NCI-H69 (cell line): ENCODE measurements at places on chromosomes 3 and 15.

DNA sequence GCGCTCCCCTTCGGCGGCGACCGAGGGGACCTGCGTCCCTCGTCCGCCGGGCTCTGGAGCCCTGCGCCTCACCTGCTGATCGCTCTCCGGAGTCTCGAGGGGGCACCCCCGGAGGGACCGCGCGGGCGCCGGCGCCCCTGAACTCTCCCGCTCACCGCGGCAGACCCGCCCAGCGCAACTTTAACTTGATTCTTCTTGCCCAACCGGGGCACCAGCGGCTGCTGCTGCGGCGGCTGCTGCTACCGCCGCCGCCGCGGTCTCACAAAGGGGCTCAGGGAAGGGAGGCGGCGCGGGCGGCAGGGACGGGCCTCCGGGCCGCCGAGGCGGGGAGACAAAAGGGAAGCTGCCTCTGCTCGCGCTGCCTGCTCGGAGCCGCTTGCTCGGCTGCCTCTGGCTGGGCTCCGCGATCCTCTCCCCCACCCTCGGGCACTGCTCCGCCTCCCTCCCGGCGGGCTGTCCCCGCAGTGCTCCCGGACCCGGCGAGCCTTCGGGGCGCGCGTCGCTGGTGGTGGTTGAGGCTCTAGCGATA, at the start of gene PPM1L:
Gene PPM1L (plus strand): TSS at position 456 of the 529 bp plus-strand sequence.
- peak; percentile 78 for DNase-seq

DNA sequence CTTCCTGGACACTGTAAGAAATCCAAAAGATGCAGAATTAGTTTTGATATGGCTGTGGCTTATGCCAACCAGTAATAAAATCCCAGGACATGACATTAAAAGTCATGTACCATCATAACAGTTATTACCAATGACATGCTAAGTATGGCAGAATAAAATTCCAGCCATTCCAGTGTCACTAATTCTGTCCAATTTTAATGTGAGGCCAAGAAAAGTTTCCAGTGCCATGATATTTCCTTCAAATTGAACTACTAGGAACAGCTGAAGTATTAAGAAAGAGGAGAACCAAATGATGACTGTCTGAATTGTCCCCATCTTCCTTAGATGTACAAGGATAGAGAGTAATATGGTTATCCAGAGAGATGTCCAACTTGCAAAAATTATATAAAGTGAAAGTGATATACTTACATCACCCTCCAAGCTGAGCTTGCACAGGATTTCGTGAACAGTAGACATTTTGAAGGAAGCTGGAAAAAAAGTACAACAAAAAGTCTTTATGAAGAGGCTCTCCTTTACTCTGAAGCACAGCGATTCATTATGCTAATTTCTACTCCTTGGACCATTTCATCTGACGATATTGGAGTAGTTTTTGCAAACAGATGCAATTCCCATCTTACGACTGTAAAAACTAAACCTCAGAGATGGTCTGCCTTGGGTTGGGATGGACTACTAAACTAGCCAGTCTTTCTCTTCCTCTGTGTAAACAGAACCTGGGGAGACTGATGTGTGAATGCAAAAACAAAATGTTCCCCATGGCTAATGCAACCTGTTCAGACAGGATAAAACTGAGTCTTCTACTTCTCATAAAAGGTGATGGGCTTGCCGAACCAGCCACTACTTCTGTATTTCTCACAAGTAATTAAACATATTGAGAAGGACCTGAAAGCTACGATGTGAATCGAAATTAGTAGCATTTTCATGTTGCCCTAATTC, 11.9 kb downstream of the ANXA2 start:
- no peak for DNase-seq

DNA sequence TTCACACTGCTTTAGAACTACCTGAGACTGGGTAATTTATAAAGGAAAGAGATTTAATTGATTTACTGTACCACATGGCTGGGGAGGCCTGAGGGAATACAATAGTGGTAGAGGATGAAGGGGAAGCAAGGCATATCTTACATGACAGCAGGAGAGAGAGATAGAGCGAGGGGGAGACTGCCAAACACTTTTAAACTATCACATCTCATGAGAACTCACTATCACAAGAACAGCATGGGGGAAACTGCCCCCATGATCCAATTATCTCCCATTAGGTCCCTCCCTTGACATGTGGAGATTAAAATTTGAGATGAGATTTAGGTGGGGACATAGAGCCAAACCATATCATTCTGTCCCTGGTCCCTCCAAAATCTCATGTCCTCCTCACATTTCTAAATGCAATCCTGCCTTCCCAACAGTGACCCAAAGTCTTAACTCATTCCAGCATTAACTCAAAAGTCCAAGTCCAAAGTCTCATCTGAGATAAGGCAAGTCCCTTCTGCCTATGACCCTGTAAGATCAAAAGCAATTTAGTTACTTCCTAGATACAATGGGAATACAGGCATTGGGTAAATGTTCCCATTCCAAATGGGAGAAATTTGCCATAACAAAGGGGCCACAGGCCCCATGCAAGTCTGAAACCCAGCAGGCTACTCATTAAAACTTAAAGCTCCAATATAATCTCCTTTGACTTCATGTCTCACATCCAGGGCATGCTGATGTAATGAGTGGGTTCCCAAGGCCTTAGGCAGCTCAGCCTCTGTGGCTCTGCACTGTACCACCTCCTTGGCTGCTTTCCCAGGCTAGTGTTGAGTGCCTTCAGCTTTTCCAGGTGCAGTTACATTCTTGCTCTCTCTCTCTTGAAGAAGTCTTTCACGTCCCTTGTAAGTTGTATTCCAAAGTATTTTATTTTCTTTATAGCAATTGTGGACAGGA, 481.7 kb upstream of the TGFBR2 start:
- DNase-seq: peak; percentile 88

- DNase-seq: no peak
These were observed 7.4 kb upstream of the FNDC3B start for GRCh38 chr3:172031996-172032395.

DNA sequence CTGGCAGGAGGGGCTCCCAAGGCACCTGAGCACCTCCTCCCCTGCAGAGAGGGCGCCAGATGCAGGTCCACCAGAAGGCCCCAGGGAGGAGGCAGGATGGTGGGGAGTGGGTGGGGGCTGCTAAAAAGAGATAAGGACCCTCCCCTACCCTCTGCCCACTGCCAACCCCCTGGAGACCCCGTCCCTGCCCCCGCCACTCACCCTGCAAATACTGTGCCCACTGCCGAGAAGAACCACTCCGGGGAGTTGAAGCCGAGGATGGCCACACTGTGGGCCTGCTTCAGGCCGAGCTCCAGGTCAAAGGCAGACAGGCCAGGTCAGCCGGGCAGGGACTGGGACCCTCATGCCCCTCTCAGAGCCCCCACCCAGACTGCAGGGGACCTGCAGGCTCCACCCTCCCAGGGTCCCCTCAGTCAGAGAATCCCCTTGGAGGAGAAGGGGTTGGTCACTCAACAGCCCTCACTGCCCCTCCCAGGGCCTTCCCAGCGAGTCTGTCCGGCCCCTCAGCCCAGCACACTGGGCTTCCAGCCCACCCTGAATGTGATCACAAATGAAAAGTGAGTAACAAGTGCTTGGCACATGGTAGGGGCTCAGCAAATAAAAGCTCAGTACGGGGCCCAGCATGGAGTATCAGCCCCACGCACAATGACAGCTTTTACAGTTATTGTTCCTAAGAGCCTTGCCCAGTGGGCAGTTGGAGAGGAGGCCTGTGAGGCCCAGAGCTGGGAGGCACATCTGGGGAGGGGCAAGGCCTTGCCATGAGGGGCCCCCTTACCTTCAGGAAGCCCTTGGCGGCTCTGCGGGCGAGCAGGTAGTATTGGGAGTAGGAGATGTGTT, 40.4 kb downstream of the ACSBG1 start:
- DNase-seq: no peak

GRCh38 chr3:10709110-10709781, 106.8 kb upstream of the SLC6A11 start:
- no peak for DNase-seq

DNA sequence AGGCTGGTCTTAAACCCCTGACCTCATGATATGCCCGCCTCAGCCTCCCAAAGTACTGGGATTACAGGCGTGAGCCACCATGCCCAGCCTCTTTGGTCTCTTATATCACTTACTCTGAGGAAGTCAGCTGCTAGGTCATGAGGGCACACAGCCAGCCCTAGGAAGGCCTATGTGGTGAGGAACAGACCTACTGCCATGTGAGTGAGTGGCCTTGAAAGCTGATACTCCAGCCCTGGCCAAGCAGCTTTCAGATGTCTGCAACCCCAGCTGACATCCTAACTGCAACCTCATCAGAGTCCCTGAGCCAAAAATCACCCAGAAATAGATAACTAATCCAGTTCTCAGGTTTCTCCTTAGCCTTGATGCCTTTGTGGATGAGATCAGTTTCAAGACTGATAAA, 224.3 kb downstream of the EDEM1 start:
- no peak for DNase-seq

DNA sequence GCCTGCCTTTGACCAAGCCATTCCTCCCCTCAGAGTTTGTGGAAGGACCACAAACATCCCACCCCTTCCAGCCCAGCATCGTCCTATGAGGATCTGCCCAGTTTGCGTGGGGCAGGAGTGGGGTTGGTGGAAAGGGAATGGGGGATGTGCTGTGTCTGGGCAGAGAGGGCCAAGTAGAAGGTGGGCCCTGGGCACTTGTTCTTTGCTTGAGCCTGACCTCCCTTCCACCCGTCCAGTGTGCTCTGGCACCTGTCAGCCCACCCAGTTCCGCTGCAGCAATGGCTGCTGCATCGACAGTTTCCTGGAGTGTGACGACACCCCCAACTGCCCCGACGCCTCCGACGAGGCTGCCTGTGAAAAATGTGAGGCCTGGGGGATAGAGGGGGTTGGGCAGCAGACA, 10.3 kb downstream of the SPINT1 start:
- no peak for DNase-seq

DNA sequence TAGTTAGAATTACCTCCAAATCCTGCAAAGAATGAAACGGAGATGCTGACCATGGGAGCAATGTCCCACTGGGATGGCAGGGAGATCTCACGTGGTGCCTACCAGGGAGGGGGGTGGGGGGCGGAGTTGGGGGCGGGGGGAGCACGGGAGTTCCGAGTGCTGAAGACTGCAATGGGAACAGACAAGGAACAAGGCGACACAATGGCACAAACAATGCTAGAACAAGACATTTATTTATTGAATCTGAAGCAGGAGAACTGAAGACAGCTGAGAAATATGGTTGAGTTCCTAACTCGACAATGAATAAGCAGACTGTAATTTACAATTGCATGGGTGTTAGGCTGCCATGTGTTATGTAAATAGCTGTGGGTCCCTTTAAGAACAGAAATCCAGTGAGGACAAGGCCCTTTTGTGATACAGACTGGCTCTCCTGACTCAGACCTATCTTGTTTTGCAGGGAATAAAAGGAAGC, 91.2 kb downstream of the AQP9 start:
- peak; percentile 82 for DNase-seq

DNA sequence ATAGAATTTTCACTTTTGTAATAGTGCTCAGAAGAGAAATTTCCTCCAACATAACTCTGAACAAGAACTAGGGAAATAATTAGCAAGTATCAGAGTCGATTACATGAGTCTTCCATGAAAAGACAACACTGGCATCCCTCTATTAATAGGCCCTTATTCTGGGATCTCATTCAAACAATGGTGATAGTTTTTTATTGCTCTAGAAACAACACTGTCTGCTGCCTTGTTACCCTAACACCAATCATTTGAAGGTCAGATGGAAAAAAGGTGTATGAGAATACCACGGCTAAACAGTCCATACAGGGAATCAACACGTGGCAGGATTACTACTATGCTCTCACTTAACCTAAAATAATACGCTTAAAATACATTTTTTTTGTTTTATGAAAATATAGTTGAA, 35.9 kb downstream of the GNB4 start:
- DNase-seq: no peak

DNA sequence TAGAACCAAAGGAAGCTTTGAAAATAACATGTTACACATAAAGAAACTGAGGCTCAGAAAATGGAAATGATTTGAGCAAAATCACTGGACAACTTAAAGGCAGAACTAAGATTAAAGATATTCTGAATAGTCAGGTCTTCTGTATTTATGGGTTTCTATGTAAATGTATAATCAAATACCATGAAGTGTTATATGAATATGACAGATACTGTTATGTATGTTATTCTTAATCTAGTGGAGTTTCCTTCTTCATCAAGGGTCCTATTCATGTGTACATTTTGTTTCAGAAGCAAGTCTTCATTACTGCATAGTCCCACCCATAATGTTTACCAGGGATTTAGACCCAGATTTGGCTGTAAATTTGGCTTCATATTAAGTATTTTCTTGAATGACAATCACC, 470.9 kb upstream of the TPRG1 start:
- no peak for DNase-seq

- DNase-seq: no peak
These were observed 3.3 kb downstream of the PPP4R2 start for GRCh38 chr3:72999951-73000350.

DNA sequence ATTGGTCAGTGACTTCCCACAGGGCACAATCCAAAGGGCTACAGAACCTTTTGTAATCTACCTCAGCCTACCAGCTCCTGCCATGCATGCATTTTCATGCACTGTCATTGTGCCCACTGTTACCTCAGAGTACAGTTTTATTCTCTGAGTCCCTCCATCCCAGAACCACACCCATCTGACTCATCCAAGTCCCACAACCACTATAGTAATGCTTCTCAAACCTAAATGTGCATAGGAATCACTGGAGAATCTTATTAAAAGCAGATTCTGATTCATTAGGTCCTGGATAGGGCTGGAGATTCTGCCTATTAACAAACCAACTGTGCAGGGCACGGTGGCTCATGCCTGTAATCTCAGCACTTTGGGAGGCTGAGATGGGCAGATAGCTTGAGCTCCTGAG, 3.7 kb upstream of the B3GALNT1 start:
- no peak for DNase-seq

DNA sequence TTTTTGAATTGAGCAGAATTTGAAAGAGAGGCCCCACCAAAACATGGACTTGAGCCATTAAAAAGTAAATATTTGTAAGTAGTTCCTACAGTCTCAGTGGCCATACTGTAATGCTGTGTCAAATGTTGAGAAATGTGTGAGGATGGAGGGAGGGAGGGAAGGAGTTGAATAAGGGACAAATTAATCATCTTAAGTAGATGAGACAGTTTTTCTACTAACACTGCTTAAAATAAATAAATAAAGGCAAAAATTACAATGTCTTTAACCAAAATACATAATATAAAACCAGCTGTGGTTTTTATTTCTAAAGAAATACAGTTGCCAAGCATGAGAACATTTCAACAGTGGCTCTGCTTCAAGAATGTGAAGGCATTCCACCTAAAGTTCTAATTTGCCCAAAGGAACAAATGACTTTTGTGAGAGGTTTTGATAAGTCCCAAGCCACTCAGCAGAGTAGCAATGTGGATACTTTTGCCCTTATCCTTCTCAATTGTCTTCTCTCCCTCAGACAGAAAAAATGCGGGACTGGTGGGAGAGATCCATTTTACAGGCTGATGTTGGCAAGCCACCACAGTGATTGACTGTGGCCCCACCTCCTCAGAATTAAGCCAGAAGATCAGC, 427.0 kb upstream of the RARB start:
- no peak for DNase-seq

DNA sequence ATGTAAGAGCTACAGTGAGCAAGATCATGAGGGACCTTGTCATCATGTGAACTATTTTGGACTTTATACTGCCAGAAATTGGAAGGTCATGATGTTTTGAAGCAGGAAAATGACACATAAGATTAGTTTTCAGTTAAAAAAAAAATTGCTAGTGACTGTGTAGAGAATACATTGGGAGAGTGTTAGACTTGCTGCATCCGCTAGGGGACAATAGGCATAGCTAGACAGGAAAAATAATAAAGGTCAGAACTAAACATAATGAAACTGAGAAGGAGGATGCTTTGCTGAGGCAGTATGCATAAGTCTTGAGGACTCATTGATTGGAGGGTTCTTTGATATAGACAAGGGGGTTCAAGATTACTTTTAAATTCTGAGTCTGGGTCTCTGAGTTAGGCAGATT, 275.8 kb upstream of the KCNH8 start:
- no peak for DNase-seq
